Nucleus accumbens (tissue), 56 donors: ENCODE measurements at places on chromosomes 6 and 20.

- peak; percentile 34 for DNase-seq
These were observed 74.5 kb upstream of the TRAF3IP2 start for GRCh38 chr6:111680015-111680712.

- DNase-seq: no peak
These were observed 55.3 kb upstream of the ADTRP start for GRCh38 chr6:11833626-11834592.

- no peak for DNase-seq
These were observed 369.2 kb upstream of the CNR1 start for GRCh38 chr6:88535306-88535705.

DNA sequence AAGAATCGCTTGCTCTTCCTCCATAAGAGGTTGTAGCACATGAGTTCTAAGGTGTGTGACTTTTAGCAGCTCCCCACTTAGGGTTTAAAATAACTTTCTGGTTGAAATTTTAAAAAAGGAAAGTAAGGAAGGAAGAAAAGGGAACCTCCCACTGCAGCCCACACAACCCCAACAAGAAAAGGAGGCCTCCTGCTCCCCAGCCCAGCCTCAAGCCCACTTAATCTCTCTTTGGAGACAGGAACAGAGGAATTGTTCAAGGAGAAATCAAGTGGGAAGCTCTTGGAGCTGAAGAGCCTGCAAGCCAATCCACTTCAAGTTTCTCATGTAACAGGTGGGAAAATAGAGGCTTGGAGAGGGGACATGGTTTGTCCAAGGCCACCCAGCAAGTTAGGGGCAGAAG lies 39.1 kb upstream of the PREX1 start:
- no peak for DNase-seq

DNA sequence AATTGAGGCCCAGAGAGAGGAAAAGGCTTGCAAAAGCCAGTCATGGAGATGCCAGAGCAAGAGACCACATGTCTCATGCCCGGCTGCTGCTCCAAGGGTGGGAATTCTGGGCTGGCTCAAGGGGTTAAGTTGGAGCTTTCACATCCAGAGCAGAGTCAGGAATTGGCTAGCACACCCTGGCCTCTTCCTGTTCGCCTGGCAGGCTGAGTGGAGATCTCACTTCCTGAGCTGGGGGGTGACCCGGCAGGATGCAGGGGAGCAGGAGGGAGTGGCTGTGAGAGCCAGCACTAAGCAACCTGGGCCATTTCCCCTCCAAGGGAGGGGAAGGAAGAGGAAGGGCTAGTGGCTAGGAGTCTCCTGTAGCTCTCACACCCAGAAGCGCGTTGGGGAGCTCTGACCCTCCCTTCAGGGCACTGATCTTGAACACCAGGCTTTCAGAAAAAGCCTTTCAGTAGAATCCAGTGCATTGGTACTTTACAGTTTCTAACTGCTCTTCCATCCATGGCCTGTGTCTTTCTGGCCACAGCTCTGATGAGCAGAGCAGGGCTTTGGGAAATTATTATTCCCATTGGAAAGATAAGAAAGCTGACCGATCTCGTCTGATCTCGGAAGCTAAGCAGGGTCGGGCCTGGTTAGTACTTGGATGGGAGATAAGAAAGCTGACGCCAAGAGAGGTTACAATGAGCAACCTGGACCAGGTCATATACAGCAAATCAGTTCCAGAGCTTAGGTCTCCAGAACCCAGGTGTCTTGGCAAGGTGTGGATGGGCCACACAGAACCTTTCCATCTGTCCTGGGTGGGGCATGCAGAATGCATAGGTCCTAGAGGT lies 2.2 kb upstream of the CCM2L start:
- no peak for DNase-seq

GRCh38 chr6:125210667-125211066 lies 57.1 kb downstream of the TPD52L1 start:
- no peak for DNase-seq

GRCh38 chr6:109039795-109040194 lies 54.9 kb downstream of the SESN1 start:
- no peak for DNase-seq

GRCh38 chr6:22668717-22669116 lies 99.4 kb downstream of the HDGFL1 start:
- DNase-seq: no peak

GRCh38 chr6:37713529-37714119 lies 15.9 kb upstream of the MDGA1 start:
- peak; percentile 22 for DNase-seq

GRCh38 chr6:75531174-75531573 lies 37.6 kb upstream of the FILIP1 start:
- DNase-seq: no peak

GRCh38 chr6:130313206-130313605 lies 52.6 kb upstream of the TMEM200A start:
- DNase-seq: no peak

- DNase-seq: no peak
These were observed 5.4 kb downstream of the ENPP4 start for GRCh38 chr6:46135176-46135575.

GRCh38 chr6:86477500-86478148 lies 459.7 kb upstream of the HTR1E start:
- DNase-seq: no peak

- no peak for DNase-seq
These were observed 13.9 kb downstream of the GCM1 start for GRCh38 chr6:53134601-53135235.

DNA sequence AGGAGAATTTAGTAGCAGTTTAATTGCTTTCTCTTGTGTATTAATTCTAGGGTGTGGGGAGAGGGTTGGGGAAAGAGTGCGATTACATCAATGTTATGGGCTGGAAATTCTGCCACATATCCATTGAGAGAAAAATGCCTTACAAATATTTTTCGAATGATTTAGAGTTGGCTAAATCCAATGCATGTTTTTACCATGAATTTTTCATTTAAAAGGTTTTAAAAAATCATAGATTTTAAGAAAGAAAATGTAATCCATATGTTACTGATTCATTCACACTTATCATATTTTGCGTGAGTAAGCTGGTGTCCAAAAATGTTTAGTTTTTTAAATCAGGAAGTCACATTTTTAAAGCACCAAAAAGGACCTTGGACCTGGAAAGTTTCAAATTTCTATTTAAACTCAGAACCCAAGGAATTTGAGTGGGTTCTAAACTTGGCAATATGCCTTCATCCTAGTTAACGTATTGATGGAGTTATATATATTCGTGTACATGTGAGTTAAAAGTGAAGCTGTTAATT lies 627.4 kb upstream of the CITED2 start:
- DNase-seq: no peak

- DNase-seq: no peak
These were observed 45.2 kb downstream of the DSTN start for GRCh38 chr20:17614812-17615644.

GRCh38 chr20:54469293-54469692 lies 6.1 kb upstream of the DOK5 start:
- no peak for DNase-seq

GRCh38 chr6:166076625-166077024 lies 91.0 kb downstream of the TBXT start:
- no peak for DNase-seq

GRCh38 chr6:141451511-141452353 lies 681.0 kb upstream of the GJE1 start:
- no peak for DNase-seq

- DNase-seq: no peak
These were observed 3.5 kb downstream of the CST9 start for GRCh38 chr20:23602241-23602640.

- peak; percentile 6 for DNase-seq
These were observed 35.7 kb downstream of the KCNB1 start for GRCh38 chr20:49446808-49447207.

- no peak for DNase-seq
These were observed 21.5 kb upstream of the MRPS18A start for GRCh38 chr6:43708860-43709653.

DNA sequence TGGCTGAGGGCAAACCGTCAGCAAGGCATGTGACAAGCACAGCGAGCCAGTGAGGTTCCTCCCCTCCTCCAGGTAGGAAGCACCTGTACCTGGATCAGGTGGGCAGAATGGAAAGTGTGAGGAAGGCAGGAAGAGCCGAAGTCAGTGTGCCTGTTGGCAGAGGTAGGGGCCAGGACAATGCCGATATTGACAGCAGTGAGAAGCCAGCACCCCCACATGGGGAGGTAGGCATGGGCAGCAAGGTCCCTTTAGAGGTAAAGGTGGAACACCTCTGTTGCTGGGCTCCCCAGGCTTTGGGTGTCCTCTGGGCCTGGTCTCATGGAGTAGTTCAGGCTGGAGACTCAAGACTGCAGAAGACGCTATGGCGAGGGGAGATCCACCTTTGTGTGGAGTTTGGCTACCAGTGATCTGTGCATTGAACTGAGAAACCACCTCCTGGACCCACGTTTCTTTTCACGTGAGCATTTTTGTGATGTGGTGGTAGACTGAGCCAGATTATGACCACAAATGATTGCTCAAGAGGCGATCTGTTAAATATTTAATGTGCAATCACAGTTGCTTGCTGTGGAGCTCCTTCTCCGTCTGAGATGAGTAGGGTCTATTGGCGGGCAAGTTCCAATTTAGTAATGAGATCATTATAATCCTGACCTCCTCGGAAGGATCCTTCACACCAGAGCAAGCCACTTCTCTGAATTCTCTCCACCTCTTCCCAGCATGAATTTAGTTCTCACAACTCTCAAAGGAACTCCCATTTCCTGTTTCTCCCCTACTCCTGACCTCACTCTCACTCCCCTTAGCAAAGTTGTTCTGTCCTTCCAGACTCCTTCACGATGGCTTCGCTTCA lies 174.8 kb downstream of the CDH26 start:
- DNase-seq: no peak
